Glutamatergic neuron (in vitro differentiated cells): ENCODE measurements at places on chromosomes 16 and 17. TPM values are rescaled to one million over a fixed set of nuclear protein-coding genes. Genes with fewer than 3 reads are reported as not detected.

- DNase-seq: peak; percentile 89
Measured at GRCh38 chr16:22681554-22682291, 132.2 kb upstream of the HS3ST2 start.

DNA sequence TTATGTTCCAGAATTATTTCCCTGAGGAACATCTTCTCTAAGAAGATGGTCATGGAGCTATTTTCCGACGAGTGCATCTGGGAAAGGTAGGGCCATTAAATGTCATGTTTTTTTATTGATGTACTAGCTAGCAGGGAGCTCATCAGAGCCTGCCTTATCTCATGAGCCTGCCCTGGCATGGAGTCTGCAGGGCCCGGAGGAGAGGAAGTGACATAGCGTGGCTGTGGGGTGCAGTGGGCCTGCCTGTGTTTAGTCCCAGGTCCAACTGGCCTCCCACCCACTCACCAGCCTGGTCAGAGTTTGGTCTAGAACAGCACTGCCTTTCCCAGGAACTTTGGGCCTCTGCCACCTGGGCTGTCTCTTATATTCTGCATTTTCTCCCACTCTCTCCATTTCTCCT is 389.8 kb downstream of the SNX29 start:
- no peak for DNase-seq

The ZNF75A gene
- 62.4 TPM for total RNA-seq

The TMED6 gene
- total RNA-seq: not detected

The ST6GALNAC1 gene
- total RNA-seq: not detected

The TNP2 gene
- not detected for total RNA-seq

The DNAH9 gene
- total RNA-seq: 0.86 TPM

DNA sequence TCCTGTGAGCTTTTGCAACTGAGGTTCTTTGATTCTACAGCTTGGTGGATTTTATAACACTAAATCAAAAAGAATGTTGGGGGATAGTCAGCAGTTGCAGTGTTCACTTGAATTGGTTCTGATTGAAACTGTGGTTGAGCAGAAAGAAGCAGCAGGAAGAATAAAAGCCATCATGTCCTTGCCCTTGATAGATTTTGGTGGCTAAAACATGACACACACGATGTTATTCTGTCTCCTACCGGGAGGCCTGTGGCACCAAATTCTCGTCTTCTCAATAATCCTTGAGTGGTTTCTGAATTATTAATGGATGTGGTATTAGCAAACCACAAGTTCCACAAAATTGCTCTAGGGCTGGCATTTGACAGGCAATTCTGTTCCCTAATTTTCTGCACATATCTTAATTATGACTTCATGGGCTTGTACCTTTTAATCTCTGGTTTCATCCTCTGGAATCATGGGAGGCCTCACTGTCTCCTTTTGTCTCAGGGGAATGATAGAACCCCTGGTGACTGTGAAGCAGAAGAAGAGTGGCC is 338.2 kb downstream of the SNX29 start:
- DNase-seq: no peak

- no peak for DNase-seq
Measured at GRCh38 chr16:75181630-75182029, 25.3 kb downstream of the CTRB2 start.

GRCh38 chr17:50373705-50374104 is 676 bp downstream of the EME1 start:
- no peak for DNase-seq

GRCh38 chr17:78496311-78496710 is 80.9 kb downstream of the DNAH17 start:
- no peak for DNase-seq
